WTC11 (cell line): ENCODE measurements at places on chromosomes 7 and 10. TPM values are rescaled to one million over a fixed set of nuclear protein-coding genes. Genes with fewer than 3 reads are reported as not detected.

DNA sequence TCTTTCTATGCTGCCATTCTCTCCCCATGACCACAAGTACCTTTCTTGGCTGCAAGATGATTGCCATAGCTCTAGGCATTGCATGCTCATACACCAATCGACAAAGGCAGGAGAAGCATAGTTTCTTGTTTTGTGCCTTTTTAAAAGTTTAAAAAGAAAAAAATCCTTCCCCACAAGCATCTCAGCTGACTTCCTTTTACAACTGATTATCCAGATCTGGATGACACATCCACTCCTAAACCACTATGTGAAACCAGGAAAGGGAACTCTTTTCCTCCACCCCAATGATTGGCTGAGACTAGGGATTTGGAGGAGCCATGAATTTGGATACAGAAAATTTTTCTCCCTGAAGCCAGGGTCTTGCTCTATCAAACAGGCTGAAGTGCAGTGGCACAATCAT is 14.5 kb upstream of the LRRC4 start:
- no peak for DNase-seq

DNA sequence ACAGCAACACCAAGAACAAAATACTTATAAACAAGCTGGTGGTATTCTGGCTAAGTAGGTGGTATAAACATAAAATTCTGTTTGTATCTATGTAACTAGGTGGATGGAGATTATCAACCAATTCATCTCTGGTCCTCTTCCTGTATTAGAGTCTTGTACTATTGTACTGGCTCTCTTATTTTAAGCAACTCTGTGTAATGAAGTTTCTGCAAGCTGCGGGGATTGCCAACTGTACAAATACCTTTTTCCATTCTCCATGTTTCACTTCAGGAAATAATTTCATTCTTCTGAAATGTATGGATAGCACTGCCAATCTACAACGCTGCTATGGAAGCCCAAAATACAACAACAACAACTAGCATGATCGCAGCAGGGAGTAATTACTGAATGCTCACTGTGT is 44.8 kb downstream of the JAZF1 start:
- no peak for DNase-seq

- DNase-seq, result no peak
These were observed 36.5 kb upstream of the LAMB4 start for GRCh38 chr7:108166687-108167086.

- no peak for DNase-seq
These were observed 47.6 kb downstream of the PRTFDC1 start for GRCh38 chr10:24904824-24905223.

DNA sequence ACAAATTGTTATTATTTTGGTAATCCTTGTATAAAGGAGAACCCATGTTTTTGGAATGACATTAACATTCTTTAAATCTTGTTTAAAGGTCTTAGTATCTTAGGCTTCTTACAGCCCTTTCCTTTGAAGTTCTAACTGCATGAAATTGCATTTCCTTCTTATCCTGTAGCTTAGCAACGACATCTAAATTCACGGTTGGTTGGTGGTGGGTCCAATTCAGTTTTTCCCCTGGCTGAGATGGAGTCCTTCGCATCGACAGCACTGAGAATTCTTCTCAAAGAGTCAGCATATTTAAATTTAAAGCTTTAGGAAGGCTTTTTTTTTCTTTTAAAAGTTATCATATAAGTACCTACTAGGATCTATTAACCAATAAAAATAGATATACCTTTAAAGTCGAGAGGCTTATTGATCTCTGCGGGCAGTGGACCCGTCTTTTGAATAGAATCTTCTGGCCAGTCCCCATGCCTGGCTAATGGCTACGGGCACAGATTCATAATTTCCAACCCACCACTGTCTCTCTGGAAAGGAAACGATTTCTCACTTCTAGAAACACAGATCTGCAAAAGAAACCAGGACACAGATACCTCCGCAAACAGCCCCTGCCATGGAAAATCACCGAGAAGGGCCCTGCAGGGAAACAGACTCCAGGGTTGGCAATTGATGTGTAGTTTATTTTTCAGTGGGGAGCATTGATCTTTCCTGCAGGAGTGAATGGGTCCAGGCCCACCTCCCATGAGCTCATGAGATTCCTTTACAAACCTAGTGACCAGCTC is 63.4 kb downstream of the RAMP3 start:
- DNase-seq, result no peak

DNA sequence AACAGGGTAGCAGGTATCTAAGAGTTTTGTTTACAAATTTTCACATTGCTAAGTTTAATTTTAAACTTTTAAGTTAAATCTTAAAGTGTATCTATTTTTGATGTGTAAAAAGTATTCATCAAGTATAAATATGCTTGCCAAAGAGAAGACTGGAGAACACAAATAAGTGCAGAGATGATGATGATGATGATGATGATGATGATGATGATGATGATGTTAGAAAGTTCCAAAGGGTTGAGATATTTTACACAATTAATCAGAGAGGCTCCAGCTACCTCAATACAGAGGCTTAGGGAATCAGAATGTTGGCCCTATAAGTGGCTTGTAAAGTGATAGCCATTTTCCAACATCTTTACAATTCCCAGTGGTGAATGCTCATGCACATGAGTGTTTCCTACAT is 209.0 kb upstream of the NPVF start:
- DNase-seq, result no peak

DNA sequence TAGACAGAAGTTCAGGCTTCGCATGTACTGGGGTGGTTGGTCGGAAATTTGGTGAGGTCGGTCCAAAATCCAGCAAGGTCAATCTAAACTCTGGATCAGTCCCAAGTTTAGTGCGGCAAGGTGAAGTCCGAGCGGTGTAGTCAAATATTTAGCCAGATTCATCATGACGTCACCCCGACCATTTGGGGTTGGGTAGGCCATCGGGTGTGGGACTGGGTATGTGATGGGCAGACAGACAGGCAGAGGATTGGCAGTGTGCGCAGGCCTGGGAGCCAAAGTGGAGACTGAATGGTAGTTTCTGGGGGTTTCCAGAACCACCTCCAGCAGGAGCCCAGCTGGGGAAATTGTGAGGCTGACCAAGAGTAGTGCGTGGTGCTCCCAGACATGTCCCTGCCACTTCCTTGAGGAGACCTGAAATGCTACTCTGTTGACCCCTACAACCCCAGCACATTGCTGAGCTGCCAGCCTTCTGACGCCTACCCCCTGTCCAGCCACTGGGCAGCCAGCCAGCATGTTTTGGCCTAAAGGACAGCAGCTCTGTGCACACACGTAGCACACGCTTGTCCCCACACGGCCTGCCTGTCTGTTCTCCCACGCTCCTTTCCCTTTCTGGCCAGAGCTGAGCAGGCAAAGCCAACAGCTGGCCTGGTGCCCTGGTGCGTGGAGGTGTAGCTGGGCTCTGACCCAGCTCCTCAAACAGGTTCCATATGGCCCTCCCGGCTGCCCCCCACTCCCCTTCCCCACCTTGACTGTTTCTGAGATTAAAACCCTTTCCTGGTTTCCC is 55.9 kb downstream of the FAM241B start:
- DNase-seq, result no peak

- DNase-seq, result no peak
These were observed 115.5 kb upstream of the DIP2C start for GRCh38 chr10:804787-805619.

Gene SFRP4
- total RNA-seq, result 0.07 to 0.24 TPM (median 0.09 TPM) in 3 replicates
